ENCODE measurements at places on chromosomes 11 and 22.
A peak's percentile ranks its signal among the peaks of the same experiment; 100 is the strongest.

- DNase-seq, result no peak
These were observed 153.2 kb upstream of the CCDC179 start for GRCh38 chr11:23013509-23013908.

GRCh38 chr11:74015919-74016684, 7.2 kb upstream of the UCP3 start:
- no peak for DNase-seq

GRCh38 chr11:128613300-128613995, 26.1 kb upstream of the ETS1 start:
- DNase-seq, result no peak

GRCh38 chr11:57584341-57584740, 13.1 kb upstream of the SERPING1 start:
- no peak for DNase-seq

GRCh38 chr22:47586946-47587345, 824.5 kb downstream of the TBC1D22A start:
- DNase-seq, result no peak

DNA sequence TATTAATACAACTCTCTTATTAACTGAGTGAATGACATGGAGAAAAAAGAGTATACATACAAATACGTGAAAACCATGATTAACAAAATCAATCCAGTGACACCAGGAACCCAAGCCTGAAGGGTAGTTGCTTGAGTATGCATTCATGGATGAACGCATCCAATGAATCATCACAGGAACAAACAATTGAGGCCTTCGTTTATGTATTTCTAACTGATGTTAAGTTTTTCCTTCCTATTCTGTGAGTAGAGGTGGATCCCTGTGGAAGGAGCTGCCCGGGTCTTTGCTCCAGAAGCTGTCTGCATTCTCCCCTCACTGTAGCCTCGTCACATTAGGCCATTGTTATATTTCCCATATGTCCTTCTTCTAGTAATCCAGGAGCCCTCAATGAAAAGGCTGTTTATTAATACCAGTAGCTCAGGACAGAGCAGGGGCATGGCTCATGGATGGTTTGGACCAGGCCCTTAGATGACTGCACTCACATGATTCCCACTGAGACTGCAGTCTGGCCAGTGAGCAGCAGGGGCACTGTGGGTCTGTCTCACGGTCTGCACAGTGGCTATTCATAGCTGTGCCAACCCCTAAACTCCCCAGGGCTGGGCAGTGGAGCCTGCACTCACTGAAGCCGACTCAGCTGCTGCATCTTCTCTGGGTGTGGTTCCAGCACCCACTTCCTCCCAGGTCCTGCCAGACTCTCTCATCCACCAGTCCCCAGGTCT, 128.1 kb upstream of the TOP3B start:
- peak; percentile 21 for DNase-seq

DNA sequence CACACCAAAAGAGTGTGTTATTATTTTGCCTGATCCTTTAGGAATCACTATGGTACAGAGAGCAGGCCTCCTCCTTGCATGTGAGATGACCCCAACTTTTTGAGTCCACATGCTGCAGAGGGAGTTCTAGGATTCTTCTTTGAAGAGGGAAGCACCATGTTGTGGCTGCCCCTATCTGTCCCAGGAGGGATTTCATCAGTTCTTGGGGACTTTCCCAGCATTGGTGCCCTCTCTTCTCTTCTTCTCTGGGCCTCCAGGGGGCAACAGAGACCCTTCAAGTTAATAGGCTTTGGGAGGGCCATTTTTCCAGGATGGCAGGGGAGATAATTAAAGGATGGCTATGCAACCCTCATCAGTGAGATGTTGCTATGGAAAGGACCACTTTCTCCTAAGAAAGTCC, 3.6 kb downstream of the MMP1 start:
- no peak for DNase-seq

DNA sequence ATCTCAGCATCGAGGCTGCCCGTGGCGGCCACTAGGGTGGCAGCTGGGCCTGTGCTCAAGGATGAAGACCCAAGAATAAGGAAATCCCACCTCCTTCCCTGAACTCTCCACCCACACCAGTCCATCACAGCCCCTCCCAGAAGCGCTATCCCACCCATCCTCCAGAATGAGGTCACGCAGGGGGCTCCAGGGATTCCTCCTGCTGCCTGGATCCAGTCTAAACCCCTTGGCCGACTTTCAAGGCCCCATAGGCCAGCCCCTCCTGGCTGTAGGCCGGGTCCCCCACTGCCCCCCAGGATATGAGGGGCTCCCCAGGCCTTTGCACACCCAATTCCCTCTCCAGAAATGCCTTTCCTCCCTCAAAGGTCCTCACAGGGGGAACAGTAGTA, 19.0 kb upstream of the SCGB1A1 start:
- no peak for DNase-seq

DNA sequence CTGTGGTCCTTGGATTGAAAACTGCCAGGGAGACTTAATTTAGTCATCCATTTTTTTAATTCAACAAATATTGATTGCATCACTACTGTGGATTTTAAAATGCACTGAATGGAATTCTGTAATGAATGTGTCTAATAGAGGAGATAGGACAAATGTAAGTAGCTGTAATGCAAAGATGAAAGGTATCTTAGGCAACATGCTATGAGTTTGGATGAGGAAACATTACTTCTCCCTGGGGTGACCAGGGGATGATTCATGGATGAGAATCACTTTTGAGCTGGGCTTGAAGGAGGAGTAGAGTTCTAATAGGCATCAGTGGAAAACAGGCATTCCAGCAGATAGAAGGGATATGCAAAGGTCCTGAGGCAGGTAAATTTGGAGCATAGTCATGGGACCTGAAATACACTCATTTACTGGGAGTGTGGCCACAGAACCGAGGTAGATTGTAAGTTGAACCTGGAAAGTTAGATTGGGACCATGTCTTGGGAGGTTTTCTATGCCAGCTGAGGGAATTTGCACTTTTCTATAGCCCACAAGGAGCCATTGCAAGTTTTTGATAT, 43.4 kb downstream of the PKNOX2 start:
- DNase-seq, result no peak

DNA sequence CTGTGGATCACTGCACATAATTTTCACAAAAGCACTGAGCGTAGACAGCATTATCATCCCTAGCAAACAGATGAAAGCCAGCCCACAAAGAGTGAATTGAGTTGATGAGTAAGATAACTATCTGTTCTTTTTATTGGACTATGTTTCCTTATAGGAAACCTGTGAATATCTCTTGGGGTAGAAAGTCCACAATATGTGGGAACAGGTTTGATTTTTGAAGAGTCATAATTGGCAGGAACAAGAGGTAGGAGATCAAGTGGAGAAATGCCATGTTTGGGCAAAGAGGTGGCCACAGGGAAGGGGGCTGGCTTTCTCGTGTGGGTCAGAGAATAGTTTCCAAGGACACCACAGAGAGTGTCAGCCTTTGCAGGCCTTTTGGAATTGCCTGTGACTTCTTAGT, 23.9 kb downstream of the OR51E2 start:
- DNase-seq, result no peak

GRCh38 chr11:32388871-32389770, 46.2 kb downstream of the WT1 start:
- no peak for DNase-seq

Data from CD4-positive, alpha-beta T cell treated with Interleukin-21 for 1 hour (primary cell).